T-helper 2 cell (primary cell): ENCODE measurements at places on chromosomes 5 and 9.

DNA sequence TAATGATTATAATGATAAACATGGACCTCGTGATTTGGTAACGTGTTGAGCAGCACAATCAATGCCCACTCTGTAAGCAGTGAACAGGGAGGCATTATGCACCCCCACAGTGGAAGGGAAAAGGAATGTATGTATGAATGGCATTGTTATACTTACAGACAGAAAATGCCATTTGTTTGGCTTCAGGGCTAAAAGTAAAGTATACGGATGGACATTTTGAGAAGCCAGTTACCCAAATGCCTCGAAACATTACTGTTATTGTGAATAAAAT, 260.2 kb upstream of the PPP1R2B start:
- no peak for DNase-seq

GRCh38 chr5:151615431-151615830, 24.3 kb upstream of the FAT2 start:
- no peak for DNase-seq

- no peak for DNase-seq
These were observed 55.5 kb downstream of the NNT start for GRCh38 chr5:43658509-43658908.

DNA sequence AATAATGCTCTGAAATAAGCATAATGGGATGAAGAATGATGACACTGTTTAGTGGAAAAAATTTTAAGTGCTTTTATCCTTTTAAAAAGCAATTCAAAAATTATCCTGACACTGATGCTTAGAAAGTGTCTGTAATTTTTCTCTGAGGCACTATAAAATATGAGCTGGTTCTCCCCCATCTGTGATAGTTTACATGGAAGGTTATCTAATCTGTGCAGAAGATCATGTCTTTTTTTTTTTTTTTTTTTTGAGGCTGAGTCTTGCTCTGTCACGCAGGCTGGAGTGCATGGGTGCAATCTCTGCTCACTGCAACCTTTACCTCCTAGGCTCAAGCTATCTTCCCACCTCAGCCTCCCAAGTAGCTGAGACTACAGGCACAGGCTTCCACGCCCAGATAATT, 15.2 kb upstream of the TAF11L2 start:
- DNase-seq: no peak

DNA sequence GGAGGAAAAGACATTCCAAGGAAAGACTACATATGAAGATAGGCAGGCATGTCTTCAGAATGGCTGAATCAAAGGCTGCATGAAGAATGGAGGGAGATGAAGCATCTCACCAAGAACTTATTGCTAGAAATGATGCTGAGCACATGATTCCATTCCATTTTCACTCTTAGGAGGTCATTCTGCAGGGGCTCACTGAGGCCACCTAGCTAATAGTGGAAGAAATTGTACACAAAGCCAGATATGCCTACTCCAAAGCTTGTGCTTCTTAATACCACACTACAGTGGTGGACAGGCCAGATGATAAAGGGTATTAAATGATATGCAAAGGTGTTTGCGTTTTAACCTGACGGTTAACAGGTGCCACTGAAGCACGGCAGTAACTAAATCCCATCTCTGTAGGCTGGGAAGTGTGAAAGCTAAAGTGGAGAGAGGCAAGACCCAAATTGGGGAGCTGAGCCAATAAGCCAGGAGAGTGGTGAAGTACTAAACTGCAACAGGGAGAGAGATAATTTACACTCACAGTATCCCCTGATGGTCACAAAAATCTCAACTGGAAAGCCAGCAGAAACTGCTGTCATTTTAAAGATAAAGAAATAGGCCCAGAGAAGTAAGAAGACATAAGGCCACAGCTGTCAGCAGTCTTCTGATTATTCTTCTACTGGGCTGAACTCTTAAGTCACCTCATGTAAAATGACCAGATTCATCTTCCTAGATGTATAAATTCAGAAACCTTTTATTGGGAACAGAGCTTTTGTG, 14.6 kb downstream of the NDUFA8 start:
- no peak for DNase-seq

DNA sequence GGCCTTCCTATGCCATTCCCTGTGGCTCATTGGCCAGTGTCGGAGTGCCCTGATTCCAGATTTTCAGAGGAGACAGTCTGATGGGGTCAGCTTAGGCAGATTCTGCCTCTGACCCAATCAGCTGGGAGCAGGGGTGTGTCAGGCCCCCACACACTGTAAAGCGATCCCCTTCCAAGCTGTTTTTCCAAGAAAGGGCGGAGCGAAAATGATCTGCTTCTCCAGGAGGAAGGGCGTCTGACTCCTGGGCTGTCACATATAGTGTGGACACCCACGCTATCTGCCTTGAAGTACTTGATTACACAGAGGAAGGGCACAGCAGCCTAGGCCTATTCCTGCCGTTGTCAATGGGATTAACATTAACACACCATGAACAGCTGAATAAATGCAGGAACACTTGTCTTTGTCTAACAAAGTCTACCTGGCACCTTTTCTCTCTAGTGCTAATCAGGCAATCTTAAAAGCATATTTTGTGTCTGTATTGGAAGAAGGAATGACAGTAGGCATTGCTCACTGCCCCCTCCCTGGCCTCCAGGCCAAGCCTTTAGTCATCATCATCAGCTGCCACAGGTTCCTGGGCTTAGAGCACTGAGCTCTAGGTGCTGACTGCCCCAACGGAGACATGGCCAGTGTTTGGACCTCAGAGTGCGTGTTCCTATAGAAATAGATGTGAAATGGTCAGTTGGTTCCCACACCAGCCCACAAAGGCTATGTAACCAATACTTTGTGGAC, 218.7 kb downstream of the MELK start:
- DNase-seq: no peak

DNA sequence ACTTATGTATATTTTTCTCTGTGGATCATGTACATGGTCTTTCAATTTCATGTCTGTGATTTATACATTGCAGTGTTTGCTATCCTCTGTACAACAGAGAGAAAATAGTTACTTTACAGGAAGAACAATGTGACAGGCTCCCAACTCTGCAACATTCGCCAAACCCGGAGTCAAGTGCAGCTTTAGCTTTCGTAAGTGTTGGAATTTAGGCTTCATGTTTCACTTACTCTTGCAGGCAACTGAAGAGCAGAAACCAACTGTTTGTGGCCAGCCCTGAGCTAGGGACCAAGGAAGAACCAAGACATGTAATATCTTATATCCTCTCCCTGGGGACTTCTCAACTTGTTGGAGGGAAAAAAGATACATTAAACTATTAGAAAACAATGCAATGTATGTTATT, 147.9 kb downstream of the C5orf15 start:
- DNase-seq: no peak

DNA sequence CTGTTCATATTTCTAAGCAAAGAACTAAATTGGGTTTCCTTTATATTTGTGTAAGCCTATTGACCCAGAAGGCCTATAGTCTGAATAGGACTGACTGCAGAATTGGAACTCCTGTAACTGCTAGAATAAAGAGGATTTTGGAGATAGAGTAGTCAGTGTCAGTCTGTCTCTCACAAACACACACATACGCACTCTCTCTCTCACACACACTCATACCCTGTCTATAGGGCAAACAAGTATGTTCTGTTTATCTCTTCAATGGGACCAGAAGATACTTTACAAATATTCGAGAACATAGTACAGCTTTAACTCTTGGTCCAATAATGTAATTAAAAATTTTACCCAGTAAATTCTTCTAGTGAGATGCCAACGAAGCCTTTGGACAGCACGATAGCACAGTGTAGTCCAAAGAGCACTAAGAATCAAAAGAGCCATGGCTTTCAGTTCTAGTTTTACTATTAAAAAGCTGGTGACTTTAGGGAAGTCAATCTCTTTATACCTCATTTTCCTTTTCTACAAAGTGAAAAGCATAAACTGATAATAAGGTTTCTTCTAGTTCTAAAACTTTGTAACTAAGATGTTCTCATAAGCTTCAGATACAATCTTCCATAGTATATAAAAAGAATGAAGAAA, 19.3 kb downstream of the ABHD17B start:
- no peak for DNase-seq

GRCh38 chr5:32156635-32157034, 17.5 kb downstream of the GOLPH3 start:
- DNase-seq: no peak

- DNase-seq: no peak
These were observed 54.1 kb upstream of the FYB1 start for GRCh38 chr5:39273314-39273954.

GRCh38 chr9:115786321-115786720, 367.3 kb upstream of the PAPPA start:
- no peak for DNase-seq

GRCh38 chr9:93682155-93682968, 106.0 kb downstream of the PHF2 start:
- peak; percentile 42 for DNase-seq

- DNase-seq: no peak
These were observed 126.7 kb upstream of the SLC27A6 start for GRCh38 chr5:128838623-128839022.

DNA sequence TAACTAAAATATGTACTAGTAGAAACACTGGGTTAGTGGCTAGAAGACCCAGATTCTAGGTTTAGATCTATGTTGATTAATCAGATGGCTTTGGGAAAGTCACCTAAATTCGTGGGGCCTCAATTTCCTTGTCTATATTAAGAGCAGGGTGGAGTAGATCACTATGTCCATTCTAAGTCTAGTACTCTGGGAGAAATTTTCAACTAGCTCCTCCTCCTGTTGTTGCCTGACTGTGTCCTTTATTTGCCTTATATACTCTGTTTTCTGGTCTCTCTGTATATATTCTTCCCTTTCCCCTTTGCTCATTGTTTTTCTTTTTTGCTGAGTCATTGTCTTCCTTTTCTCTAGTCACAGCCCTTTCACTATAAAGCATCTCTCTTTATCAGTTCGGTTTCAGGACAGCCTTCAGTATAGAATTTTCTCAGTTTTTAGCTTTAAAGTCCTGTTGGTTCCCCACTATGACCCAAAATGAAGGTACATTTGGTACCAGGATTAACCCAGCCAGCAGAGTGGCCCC, 44.5 kb upstream of the CDH6 start:
- DNase-seq: no peak

DNA sequence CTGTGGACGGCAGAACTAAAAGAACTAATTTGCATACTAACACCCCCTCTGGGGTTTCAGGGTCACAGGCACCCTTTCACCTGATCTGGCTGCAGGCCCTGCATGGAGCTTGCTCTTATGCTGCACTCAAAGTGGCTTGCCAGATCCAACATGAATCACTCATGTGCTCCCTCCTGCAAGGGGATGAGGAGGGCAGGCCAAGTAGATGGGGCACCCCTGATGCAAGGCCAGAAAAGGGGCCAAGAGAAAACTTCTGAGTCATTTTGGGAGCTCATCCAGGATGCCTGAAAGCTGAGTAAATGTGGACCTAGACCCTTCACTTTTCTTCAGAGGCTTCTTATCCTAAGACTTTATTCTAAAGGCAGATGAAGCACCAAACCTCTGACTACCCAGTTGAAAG, 558.5 kb upstream of the PTGER4 start:
- DNase-seq: no peak

DNA sequence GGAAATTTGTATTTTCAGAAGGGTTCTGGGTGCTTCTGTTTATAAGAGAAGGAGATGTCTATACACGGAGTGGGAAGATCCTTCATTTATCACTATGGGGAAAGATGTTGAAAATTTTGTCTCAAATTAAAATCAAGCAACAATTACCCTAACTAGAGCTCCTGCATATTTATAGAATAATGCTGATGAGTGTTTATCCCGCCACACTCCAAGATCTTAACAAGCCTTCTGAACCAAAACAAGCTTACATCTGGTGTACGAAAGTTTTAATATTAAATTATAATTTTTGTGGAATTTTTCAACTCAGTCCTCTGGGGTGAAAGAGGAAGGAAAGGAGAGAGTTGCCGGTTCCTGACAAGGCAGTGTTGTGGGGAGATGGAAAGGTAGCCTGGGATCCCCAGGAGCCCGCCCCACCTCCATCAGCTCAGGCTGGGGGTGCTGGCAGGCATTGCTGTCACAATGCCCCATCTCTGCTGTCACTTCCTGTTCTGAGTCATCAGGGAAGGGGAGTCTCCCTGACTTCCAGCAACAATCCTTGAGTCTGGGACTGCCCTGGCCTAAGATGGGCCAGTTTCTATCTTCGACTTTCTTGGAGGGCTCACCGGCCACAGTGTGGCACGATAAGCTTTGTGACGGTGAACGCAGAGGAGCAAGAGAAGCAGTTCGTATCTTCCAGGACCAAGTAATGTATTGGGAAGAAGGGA, 64.5 kb downstream of the ERAP1 start:
- no peak for DNase-seq

- no peak for DNase-seq
These were observed 49.2 kb downstream of the SIL1 start for GRCh38 chr5:139148986-139149385.

DNA sequence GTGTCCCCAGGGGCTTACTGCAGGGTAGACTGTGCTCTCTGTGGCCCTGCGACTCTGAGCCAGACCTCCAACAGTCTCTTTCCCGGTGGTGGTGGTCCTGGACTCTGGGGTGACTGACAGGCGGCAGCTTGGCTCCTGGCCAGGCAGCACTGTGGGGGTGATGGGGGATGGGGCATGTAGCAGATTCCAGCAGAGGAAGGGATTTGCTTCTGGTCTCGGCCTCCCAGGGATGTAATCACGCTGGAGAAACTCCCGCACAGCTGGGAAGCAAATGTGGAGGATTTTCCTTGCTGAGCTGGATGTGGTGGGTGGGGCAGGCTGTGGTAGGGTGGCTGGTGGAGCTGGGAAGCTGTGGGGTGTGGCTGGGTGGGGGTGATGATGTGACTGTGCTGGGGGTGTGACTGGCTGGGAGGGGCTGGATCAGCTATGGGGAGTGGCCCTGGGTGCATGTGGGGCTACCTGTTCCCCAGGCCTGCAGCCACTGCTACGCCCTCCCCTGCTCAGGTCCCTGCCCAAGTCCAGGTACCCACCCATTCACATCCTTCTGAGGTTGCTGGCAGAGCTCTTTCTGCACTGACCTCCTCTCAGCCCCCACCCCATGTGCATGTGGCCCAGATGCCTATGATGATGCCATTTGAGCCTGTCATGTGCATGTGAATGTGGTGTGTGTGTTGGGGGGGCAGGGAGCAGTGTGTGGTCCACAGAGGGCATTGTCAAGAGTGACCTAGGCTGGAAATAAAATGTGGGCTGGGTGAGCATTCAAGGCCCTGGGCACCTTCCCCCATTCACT, 3.8 kb downstream of the NDST1 start:
- DNase-seq: no peak

- no peak for DNase-seq
These were observed 539.8 kb downstream of the PRELID2 start for GRCh38 chr5:145295236-145295835.

DNA sequence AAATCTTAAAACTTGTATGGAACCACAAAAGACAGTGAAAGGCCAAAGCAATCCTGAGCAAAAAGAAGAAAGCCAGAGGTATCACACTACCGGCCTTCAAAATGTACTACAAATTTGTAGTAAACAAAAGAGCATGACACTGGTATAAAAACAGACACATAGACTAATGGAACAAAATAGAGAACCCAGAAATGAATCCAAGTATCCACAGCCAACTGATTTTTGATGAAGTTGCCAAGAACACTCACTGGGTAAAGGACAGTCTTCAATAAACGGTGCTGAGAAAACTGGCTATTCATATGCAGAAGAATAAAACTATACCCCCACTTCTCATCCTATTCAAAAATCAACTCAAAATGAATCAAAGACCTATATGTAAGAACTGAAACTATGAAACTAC, 390.1 kb downstream of the PRELID2 start:
- no peak for DNase-seq
